ENCODE measurements at places on chromosomes 1 and 21.

DNA sequence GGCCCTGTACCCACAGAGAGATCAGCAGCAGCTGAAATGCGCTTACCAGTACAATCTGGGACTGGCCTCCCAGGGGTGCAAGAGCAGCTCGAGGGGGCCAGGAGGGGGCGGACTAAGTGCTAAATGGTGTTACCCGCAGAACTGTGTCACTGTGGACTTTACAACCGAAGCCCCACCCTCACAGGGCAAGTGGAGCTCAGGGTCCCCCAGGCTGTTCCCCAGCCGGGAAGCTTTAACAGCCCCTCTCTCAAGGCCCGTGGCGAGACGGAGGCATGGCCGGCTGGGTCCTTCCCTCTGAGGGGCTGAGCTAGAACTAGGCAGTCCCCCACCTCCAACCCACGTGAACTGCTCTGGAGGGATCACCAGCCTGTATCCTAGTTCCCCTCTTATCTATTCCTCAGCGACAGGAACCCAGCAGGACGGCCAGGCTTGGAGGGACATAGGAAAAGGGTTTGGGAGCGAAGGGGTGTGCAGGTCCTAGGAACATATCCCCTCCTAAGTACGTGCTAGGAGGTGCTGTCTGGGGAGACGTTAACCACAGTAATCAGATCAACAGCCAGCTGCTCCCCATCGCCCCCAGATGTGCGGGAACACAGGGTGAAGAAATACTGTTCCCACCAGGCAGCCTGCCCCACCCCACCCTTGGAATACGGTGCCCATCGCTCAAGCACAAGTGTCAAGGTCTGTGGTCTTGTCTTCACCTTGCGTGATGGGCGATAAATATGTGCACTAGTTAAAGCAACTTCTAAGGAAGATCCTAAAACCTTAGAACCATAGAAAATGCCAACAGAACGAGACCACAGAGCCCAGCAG lies 24.4 kb downstream of the ZBTB17 start:
- DNase-seq, result no peak

GRCh38 chr1:10832703-10833102 lies 36.3 kb upstream of the CASZ1 start:
- DNase-seq, result peak; percentile 42

- no peak for DNase-seq
These were observed 18.5 kb downstream of the ETS2 start for GRCh38 chr21:38824124-38824822.

DNA sequence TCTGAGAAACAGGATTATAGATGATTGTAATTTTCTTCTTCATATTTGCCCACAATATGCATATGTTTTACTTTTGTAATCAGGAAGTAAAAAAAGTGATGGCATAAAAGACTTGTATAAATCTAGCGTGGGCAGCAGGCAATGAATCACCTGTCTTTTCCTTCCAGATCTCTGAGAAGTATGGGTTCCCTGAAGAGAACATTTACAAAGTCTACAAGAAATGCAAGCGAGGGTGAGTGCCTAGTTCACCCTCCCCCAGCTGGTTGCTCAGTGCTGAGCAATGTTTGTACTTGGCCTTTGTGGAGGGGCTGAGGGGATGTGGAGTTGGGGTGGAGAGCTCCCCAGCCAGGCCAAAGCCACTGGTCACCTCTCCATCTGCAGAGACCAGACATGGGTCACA lies 30.7 kb downstream of the GRHL3 start:
- peak; percentile 91 for DNase-seq

- peak; percentile 44 for DNase-seq
These were observed 50.4 kb upstream of the HNRNPU start for GRCh38 chr1:244914761-244915160.

Measured in osteoblast (primary cell).